Mammary epithelial cell (primary cell): ENCODE measurements at places on chromosomes 5 and 9. TPM values are rescaled to one million over a fixed set of nuclear protein-coding genes. Genes with fewer than 3 reads are reported as not detected.
A peak's percentile ranks its signal among the peaks of the same experiment; 100 is the strongest.

The CDC25C gene
- total RNA-seq = 2.9 and 5.8 TPM in 2 replicates

The FOXD4L3 gene
- total RNA-seq = 0.61 and 0.86 TPM in 2 replicates

The CCDC192 gene
- not detected in 2 replicates for total RNA-seq

The GRM6 gene
- total RNA-seq = not detected

The EPB41L4B gene
- 3.5 TPM for total RNA-seq

The P4HA2 gene
- 142 TPM for total RNA-seq

The ISCA1 gene
- total RNA-seq = 20.8 and 21.8 TPM in 2 replicates

The PRRX2 gene
- 0.33 TPM for total RNA-seq

The PCDH1 gene
- total RNA-seq = 41.7 and 55.6 TPM in 2 replicates

The PCDHB11 gene
- total RNA-seq = 0.17 TPM

The AK8 gene
- total RNA-seq = 1.1 and 1.9 TPM in 2 replicates

The TMEM232 gene
- 2.0 TPM for total RNA-seq

The MRPS27 gene
- 37.1 and 68.2 TPM in 2 replicates for total RNA-seq

The ANXA2R gene
- 1.0 and 2.2 TPM in 2 replicates for total RNA-seq

The SLC34A1 gene
- total RNA-seq = not detected

- DNase-seq = no peak
Measured at GRCh38 chr5:142235870-142236672, 88.8 kb downstream of the SPRY4 start.

GRCh38 chr5:31645420-31646081 lies 6.6 kb downstream of the PDZD2 start:
- no peak for DNase-seq

GRCh38 chr9:626596-626995 lies 214.9 kb upstream of the DMRT1 start:
- no peak for DNase-seq

DNA sequence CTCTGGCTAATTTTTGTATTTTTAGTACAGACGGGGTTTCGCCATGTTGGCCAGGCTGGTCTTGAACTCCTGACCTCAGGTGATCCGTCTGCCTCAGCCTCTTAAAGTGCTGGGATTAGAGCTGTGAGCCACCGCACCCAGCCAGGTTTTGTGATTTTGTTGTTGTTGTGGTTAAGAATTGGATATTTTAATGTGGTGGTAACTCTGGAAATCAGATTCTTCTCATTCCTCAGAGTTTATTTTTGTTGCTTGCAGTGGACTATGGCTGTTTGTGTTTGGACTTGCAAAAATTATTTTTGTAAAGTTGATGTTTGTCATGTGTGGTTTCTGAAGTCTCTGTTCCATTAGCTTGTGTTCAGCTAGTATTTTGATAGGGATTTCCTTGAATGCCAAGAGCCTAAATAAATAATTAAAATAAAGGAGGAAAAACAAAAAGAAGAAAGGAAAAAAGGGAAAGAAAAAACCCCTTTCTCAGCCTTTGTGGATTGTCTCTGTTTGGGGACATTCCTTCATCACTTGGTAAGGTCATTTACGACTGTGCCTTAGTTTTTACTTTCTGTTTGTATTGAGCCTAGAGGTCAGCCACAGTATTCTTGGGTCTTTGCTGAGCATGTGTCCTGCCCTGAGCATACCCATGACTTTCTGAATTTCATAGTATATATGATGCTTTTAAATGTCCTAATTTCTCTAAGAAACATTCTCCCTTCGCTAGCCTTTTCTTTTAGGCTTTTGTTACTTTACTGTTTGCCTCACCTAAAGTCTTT lies 37.3 kb downstream of the PBX3 start:
- peak; percentile 20 for DNase-seq

DNA sequence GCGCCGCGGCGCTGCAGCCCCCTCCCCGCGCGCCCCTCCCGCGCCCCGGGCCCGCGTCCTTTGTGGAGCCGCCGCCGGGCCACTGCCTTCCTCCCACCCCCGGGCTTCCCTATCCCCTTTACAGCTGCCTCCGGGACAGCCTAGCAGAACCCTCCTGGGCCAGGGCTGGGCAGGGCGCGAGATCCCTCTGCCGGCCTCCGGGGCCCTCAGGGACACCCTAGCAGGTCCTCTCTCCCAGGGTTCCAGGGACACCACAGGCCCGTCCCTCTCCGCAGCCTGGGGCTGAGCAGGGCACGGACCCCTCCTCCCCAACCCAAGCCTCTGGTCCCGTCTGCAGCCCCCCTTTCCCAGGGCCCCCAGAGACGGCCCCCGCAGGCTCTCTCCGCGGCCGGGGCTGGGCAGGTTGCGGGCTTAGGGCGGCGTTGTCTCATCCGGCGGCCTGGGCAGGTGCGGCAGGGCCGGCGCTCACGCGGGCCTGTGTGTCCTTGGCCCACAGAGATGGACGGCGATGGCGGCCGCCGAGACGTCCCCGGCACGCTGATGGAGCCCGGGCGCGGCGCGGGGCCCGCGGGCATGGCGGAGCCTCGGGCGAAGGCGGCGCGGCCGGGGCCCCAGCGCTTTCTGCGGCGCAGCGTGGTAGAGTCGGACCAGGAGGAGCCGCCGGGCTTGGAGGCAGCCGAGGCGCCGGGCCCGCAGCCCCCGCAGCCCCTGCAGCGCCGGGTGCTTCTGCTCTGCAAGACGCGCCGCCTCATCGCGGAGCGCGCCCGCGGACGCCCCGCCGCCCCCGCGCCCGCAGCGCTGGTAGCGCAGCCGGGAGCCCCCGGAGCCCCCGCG lies 710 bp downstream of the WNK2 start:
- peak; percentile 2 for DNase-seq

- DNase-seq = peak; percentile 27
Measured at GRCh38 chr9:75265525-75265972, 177.2 kb downstream of the OSTF1 start.

DNA sequence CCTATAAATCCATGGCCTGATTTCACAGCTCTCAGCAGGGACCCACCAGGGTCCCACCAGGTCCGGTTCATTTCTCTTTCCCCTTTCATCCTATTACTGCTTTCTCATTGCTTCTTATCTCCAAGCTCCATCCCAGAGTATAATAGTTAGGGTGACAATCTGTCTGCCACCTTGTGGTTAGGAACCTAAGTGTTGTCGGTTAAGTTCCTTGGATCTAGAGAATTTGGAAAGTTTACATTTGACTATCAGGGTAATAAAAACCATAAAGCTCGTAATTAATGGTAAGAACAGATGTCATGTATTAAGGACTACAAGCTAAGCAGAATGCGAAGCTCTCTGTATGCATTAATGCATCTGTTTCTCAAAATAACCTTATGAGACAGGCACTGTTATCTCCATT lies 259.1 kb downstream of the SH3GL2 start:
- no peak for DNase-seq

- no peak for DNase-seq
Measured at GRCh38 chr9:132125944-132126679, 35.7 kb upstream of the NTNG2 start.

DNA sequence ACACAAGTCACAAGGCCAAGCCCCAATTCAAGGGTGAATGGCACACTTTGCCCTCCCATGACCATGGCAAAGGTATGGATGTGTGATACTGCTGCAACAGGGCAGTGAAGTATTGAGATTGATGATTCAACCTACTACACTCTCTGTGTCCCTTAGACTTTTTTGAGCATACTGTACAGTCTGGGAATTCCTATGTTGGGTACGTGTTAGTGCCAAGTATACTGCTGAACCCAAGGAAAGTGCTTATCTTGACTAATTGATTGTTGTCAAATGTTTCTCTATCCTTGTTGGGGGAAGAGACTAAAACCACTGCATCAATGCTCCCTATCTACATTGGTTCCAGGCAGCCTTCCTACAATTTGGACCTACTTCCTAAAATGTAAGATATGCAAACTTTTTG lies 93.7 kb downstream of the NDFIP1 start:
- DNase-seq = peak; percentile 49

GRCh38 chr5:158261674-158262367 lies 402.9 kb upstream of the CLINT1 start:
- DNase-seq = peak; percentile 2

DNA sequence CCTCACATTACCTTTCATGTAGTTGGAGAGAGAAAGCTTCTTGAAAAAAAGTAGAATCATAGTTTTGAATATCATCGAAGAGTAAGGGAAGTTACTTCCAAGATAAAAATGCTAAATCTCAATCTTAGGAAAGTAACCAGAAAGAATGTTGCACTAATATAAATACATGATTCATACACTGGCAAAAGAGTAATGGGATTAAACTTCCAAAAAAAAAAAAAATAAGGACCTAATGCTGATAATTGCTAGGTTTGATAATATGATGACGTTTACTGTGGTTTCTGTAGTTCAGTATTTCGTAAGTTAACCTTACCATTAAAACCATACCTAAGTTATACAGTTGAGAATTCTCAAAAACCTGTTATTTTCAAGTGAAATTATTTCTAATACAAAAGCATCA lies 573.8 kb upstream of the CDH9 start:
- DNase-seq = no peak

DNA sequence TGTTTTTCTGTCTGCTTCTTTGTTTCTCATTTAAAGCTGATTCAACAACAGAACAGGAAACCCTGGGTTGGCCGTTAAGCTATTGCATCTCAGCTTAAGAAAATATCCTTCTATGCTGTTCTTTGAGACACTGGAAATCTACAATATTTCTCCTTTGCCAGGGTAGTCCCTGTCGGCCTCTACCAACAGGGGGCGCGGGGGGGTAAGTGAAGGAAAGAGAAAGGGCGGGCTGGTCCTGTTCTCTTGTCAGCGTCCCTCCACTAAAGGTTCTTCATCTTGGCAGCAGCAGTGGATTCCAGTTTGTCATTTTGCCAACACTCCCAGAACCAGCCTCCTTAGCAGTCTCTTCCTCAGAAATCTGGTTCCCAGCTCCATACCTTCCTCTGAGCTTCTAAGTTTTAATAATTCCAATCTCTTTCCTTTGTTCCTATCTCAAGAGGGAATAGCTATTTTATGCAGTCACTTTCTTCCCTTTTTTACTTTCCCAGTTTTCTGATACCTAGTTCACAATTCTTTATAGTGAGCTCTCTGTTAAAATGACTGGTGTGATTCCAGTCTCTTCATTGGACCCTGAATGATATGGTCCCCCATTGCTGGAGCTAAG lies 222.3 kb downstream of the GLIS3 start:
- DNase-seq = peak; percentile 59

DNA sequence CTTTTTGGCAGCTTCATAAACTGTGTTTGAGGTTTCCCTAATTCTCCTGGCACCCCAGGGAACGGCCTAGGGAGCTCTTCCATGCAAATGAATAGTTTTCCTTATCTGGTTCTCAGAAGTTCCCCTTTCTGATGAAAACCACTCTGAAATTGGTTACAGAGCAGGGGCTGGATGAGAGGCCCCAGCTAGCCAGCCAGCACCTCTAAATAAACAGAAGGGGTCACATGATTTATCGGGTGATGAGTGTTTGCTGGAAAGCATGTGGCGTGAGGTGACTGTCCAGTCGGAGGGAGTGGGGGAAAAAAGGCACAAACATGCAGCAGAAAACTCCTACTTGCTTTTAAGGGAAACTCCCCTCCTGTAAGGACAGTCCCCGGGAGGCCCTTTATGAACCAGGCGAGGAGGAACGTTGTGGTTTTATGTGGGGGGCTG lies 261.2 kb upstream of the ANKRD55 start:
- DNase-seq = no peak

- DNase-seq = no peak
Measured at GRCh38 chr9:27369591-27369990, 72.6 kb upstream of the EQTN start.

GRCh38 chr5:5658226-5658625 lies 235.7 kb downstream of the ICE1 start:
- DNase-seq = no peak

DNA sequence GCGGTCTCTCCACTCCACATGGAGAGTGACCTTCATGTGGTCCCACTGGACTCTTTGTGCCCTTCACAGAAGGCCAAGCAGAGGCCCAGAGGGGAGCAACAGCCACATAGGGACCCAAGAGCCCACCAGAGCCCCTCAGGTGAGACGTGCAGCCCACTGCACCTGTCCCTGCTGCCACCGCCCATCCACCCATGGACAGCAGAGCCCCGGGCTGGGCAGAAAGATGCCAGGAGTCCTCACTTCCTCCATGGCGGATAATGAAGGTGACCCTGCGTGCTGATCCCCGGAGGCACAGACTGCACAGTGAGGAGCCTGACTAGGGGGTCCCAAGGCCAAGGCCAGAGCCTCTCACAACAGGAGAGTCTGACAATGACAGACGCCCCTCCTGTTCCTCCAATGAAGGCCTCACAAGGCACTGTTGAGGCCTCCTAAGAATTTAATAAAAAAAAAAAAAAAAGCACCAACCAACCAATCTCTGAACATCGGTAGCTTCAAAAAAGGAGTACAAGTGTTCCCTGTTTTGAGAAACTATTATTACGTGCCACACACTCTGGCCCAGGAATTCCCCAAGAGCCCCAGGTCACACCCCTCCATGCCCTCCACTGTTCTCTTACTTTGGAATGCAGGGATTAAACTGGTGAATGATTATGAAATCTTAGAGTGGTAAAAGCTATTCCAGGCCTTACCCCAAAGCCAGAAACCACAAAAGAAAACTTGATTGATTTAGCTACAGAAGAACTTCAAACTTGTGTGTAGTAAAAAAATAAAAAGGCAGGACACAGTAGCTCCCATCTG lies 2.8 kb upstream of the PPP1R26 start:
- DNase-seq = peak; percentile 60

DNA sequence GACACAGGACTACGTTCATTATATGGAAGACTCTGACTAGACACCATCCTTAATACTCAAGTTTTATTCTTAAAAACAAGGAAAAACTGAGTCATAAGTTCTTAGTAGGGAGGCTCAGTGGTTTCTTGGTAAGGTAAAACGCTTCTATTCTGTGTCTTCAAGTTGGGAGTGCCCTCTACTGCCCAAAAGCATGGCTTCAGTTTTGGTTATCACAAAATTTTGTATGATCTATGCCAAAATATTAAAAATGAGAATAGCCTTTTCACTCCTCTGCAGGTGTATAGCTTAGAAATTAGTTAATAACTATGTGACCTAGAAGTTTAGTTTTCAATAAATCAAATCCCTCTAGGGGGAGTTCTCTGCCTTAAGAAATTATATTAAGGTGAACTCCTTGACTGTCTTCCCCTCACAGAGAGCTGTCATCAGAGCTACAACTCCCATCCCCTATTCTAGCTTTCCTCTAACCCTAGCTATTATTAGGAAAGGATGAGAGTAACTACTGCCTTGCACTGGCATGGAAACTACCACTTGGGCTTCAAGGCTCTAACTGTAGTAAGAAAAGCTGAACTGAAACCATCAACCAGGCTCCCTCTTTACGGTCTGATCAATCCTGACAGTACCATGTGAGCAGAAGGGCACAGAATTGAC lies 189.7 kb downstream of the GNAQ start:
- DNase-seq = no peak

- no peak for DNase-seq
Measured at GRCh38 chr5:79787448-79787847, 97.8 kb downstream of the CMYA5 start.

DNA sequence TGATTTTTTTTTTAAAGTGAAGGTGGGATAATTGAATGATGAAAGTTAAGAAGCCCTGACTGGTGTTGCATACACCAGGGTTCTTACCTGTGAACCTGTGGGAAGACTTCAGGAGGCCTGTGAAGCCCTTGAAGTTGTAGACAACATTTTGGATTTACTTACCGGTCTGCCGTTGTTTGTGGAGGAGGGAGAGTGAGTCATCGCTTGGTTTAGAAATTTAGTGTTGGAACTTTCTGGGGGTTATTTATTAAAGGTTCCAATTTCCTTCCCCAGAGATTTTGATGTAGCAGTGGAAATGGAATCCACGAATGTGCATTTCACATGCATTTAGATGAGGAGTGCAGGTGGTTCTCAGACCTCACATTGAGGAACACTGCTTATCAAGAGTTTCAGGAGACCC lies 49.6 kb downstream of the ARHGAP26 start:
- DNase-seq = peak; percentile 32

- peak; percentile 74 for DNase-seq
Measured at GRCh38 chr5:68295772-68296171, 80.2 kb downstream of the PIK3R1 start.
